ENCODE measurements at places on chromosomes 7 and 10.

DNA sequence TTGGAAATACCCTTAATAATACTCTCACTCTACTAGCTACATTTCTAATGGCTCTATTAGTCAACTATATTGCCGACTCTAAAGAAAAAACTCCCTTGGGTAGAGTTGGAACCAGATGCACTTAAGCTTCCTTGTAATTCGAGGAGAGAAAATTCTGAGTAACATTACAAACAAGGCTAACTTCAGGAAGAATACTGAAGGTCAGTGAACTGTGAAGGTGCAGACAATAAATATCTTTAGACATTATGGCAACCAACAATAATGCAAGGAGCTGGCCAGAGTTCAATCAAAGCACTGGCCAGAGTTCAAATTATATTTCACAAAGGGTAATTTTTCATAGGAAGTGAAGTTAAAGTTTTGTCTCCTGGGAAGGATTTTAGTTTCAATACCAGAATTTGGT is 40.7 kb upstream of the MRLN start:
- DNase-seq = no peak

DNA sequence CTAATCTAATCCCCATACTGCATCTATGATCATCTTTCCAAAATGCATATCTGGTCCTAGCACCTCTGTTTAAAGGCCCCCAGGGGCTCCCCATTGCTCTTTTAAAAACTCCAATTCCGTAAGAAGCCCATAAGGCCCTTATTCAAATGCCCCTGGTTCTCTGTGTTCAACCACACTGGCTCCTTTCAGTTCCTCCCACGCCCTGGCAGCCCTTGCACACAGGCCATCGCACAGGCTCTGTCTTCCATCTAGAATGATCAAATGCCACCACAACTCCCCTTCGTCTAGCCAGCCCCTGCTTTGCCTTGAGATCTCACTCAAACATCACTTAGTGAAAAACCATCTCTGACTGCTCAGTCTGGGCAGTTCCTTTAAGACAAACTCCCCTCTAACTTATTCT is 112.9 kb upstream of the LYZL2 start:
- DNase-seq = no peak

- no peak for DNase-seq
Measured at GRCh38 chr10:74634995-74635536, 191.3 kb upstream of the KAT6B start.

DNA sequence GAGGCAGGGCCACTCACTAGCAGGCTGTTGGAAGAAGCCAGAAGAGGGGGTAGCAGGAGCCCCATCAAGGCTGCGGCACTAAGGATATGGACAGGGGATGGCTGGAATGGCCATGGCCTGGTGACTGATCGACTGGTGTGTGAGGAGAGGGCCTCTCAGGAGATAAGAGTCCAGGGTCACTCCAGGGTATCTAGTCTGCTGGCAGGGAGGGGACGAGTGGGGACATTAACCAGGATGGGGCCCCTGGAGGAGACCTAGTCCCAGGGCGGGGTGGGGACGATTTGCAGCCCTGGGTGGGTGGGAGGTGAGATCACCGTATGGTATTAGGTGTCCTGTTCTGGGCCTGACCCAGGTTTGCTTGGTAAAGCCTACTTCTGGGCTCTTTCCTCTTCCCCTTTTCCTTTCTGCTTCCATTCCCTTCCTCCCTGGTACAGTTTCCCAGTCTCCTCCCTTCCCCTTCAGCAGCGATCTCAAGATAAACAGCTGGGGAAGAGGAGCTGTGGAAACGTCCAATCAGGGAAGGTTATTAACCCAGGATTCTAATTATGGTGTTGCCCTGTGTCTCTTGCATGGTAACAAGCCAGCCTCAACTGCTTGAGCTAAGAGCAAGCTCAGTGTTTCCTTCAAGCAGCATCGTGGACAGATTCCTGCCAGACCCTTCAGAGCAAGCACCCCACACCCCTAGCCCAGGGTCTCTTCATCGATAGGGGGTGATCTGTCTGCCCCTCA is 233.2 kb downstream of the RPS24 start:
- no peak for DNase-seq

GRCh38 chr7:134602881-134603451 is 43.7 kb upstream of the BPGM start:
- no peak for DNase-seq

DNA sequence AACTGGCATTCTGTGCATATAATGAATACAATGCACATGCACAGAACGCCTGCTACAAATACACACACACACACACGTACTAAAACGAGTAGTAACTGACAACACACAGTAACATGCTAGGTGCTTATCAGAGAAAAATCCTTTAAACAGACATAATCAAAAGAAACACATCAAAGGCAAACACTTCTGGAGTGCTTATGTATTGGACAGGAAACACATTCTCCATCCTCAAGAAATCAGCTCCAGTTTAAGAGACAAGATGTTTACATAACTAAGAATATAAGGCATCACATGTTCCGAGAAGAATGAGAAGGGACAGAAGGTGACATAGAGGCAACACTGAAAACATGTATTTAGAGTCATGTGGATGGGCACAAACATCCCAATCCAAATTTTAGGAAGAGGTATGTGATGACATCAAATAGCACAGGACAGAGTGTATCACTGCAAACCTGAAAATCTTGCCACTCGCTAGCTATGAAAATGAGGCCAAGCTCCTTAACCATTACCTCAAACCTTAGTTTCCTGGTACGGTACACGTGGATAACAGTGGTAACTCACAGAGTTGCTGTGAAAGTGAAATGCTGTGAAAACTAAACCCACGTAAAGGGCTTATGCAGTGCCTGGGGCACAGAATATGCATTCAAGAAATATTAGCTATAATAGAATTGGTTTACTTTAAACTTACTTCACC is 619.6 kb downstream of the PARD3 start:
- DNase-seq = no peak

GRCh38 chr10:117518246-117518645 is 24.3 kb upstream of the EMX2 start:
- DNase-seq = no peak

DNA sequence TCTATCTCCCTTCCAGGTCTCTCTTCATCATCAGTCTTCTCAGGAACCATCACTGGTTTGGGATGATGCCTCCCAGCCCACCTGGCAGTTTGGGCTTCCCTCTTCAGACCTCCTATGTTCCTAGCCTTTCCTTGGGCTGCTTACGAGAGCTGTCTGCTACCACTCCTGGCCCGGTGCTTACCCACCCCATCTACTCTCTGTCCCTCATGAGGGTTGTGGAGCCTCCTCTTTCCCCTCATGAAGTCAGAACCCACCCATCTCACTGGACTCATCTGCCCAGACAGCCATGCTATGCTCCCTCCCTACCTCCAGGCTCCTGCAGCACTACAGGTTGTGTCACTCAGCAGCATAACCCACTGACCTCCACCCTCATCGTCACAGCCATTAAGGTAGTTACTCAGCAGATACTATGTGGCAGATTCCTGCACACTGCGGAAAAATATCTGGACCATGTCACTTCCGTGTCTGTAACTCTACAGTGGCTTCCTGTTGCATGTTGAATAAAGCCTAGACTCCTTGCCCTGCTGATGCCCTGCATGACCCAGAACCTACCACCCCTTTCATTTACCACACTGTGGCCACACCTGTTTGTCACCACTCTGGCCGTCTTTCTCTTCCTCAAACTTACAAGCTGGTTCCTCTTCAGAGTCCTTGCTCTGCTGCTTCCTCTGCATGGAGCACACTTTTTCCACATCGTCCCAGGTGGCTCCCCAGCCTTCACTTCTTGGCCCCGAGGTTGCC is 2.0 kb downstream of the DBNL start:
- no peak for DNase-seq

DNA sequence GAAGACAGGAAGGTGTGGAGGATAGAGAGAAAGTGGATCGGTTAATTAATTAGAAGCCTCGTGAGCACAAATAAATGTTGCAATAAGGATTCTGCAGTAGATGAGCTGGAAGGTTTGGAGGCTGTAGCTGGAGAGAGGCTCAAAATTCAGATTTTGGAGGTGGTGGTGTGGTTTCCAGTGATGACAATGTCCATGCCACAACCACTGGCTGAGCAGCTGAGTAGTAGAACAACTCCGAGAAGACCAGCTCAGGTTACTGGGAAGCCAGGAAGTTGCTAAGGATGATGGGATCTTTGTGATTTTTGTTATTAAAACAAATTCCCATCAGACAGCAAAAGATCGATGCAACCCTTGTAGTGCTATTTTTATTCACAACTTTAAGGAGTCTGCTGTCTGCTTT is 7.7 kb downstream of the SLC26A4 start:
- no peak for DNase-seq

- no peak for DNase-seq
Measured at GRCh38 chr7:76023002-76023401, 24.8 kb downstream of the STYXL1 start.

DNA sequence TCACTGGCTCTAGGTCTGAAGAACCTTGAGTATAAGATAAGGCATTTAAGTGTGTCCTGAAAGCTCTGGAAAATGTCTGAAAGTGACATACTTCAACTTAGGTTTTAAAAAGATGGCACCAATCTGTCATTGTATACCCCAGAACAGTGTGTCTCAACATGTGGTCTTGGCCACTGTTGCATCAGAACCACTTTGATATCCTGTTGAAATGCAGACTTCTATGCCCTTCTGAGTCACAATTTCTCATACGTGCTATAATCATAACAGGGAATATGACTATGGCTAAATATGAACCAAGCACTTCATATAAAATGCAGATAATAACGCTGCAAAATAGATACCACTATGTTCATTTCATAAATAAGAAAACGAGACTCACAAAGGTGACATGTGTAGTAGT is 38.0 kb upstream of the GPAM start:
- DNase-seq = no peak

GRCh38 chr7:54888067-54888733 is 129.2 kb upstream of the SEC61G start:
- no peak for DNase-seq

DNA sequence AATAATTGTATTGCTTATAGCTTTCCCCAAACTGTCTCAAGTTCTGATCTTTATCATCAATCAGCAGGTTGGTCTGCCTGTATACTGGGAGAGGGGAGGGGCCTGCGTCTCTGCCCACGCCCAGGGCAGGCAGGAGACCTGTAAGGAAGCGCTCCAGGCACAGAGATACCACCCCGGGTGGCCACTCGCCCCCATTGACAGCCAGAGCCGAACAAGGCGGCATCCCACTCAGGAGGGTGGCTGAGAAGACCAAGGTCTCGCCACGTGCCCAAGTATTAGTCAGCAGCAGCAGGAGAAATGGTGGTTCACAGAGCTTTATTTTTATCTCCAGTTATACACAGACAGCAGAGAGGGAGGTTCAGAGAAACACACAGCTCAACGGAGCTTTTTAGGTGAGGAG is 7.2 kb downstream of the STK32C start:
- DNase-seq = no peak

- DNase-seq = no peak
Measured at GRCh38 chr7:46321556-46322205, 400.6 kb upstream of the IGFBP3 start.

- no peak for DNase-seq
Measured at GRCh38 chr10:70982443-70982842, 94.1 kb upstream of the PCBD1 start.

DNA sequence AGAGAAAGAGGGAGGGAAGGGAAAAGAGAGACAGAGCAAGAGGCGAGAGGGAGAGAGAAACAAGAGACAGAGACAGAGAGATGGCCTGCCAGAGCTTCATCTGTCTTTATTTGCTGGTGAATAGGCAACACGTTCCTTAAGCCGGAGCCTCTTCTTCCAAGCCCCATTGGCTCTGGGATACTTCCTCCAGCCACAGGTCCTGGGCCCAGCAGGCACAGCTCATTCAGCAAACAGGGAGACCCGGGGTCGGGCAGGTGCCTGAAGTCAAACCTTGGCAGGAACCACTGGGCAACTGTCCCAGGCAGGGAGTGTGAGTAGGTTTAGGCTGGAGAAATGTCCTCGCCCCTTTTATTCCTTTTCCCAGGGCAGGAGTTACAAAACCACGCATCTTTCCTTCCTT is 68.2 kb downstream of the MYL10 start:
- DNase-seq = no peak

DNA sequence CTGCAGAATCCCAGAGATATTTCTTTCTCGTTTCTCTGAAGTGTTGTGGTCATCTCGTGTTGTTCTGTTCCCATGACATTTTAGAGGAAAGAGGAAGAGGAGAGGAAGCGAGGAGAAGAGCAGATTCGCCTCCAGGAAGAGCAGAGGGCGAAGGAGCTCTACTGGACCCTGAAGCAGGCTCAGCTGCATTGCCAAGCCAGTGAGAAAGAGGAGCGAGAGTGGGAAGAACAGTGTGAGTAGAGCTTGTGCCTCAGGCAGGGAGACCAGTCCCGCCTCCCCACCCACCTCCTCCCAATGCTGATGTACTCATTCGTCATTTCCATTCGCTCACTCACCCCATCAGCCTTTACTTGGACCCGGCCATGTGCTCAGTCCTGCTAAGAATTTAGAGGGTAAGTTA is 50.8 kb downstream of the SH2D4B start:
- DNase-seq = no peak

GRCh38 chr10:64586934-64587503 is 1065.8 kb downstream of the REEP3 start:
- no peak for DNase-seq

GRCh38 chr10:114038819-114039218 is 4.8 kb upstream of the ADRB1 start:
- no peak for DNase-seq

DNA sequence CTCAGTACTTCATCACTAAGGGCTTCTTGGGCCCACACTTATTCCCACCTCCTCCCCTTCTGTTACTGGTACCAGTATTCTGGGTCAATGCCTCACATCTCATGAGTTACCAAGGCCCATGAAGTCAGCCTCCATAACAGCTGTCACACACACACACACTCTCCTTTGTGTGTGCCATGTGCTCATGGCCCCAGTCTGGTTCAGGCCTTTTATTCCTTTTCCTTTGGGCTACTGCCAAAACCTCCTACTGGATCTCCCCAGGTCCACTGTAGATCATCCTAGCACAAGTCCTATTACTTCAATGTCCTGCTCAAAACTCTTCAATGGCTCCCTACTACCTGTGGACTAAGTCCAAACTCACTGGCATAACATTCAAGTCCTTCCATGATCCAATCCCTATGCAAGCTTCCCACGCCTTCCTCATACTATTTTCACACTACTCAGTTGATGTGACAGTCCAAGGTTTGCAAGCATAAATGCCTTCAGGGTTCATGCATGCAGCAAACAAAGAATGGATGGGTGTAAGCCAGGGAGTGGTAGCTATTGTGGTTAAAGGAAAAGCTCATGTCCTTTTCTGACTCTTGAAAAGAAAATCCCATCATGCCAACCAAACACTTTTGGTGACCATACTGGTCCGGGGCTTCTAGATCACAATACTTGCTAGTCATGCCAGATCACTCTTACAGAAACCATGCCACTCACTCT is 68.1 kb downstream of the CCDC6 start:
- no peak for DNase-seq

DNA sequence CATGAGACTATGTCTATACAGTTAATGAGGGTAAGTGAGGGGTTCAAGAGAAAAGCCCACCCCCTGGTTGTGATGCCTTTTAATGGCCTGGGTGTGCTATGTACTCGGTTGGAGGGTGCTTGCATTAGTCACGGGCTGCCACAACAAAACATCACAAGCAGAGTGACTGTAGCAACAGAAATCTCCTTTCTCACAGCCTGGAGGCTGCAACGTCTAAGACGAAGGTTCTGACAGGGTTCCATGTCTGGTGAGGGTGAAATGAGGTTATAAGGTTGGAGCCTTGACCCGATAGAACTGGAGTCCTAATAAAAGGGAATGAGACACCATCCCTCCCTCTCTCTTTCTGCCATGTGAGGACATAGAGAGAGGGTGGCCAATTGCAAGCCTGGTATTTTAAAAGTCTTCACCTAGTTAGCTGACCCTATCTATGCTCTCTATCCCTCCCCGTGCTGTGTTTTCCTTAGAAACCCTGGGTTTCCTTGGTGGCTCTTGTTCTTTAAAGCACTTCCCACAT is 126.0 kb upstream of the GDF10 start:
- DNase-seq = no peak

GRCh38 chr7:94414481-94414880 is 19.8 kb downstream of the COL1A2 start:
- no peak for DNase-seq

All from stimulated activated CD4-positive, alpha-beta T cell treated with anti-CD3 and anti-CD28 coated beads, Interleukin-12 subunit alpha, Interleukin-12 subunit beta, amount 100 ng/mL, for 4 hours (primary cell).